ENCODE measurements at places on chromosomes 7 and 10.

DNA sequence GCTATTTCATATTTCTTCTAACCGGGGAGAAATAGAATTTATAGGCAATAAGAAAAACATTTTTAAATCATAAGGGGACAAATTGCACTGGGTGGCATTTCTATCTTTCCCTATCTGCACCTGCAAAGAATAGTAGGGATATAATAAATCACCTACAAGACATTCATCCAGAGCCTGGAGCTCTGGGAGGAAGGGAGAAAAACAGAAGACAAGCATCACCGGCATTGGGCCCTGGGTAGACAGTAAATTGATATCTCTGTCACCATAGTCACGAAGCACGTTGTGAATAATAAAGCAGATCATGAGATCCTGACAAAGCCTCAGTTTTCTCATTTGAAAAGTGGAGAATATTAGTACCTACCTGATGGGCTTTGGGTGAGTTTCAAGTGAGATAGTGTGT is 685.6 kb downstream of the XPNPEP1 start:
- DNase-seq: no peak

DNA sequence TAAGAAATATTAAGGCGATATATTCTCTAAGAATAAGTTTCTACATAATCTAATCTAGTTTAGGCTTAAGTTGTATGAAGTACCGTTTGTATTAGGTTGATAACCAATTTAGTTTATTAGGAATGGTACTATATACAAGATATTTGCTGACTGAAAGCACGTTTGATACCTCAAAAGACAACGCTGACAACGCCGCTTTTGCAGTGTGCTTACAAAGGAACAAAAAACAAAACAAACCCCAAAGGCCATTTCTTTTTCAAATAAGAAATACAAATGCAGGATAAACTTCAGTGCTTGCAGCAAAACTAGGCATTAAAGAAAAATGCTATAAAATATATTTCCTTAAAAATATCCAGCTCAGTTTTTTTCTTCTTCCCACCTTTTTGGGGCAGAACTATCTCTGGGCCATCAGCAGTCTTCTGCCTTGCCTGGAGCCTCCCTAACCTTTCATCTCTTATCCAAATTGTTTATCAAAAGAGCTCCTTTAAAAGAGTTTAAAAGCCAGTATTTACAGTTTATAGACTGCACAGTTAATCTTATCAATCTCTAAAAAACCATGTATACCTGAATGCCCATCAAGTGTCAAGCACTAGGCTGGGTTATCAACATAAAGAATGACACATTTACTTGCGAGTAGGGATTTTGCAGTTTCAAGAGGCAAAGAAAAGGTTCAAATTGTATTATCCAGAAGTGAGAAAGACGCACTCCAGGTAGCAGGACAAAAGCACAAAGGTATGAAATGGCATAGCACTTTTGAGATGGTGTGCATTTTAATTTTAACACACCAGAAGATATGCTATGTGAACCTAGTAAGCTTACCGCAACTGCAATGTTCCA is 4.1 kb upstream of the KMT2E start:
- DNase-seq: no peak

- no peak for DNase-seq
These were observed 654.2 kb downstream of the REEP3 start for GRCh38 chr10:64175271-64175962.

DNA sequence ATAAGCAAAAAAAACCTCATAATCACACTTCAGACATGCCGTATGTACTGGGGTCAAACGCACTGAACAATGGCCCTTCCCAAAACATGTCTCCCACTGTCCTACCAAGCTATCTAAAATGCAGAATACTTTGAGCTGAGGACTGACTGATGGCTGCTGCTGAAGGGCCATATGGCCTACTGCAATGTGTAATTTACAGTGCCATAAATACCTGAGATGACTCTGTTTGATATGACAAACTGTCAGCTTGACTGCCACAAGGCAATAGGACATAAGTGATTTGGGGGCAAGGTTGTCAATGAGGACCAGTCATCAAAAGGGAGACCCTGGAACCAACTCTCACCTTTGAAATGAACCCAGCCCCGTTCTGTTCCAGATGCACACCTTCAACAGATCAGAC is 187.4 kb upstream of the FRMD4A start:
- DNase-seq: no peak

DNA sequence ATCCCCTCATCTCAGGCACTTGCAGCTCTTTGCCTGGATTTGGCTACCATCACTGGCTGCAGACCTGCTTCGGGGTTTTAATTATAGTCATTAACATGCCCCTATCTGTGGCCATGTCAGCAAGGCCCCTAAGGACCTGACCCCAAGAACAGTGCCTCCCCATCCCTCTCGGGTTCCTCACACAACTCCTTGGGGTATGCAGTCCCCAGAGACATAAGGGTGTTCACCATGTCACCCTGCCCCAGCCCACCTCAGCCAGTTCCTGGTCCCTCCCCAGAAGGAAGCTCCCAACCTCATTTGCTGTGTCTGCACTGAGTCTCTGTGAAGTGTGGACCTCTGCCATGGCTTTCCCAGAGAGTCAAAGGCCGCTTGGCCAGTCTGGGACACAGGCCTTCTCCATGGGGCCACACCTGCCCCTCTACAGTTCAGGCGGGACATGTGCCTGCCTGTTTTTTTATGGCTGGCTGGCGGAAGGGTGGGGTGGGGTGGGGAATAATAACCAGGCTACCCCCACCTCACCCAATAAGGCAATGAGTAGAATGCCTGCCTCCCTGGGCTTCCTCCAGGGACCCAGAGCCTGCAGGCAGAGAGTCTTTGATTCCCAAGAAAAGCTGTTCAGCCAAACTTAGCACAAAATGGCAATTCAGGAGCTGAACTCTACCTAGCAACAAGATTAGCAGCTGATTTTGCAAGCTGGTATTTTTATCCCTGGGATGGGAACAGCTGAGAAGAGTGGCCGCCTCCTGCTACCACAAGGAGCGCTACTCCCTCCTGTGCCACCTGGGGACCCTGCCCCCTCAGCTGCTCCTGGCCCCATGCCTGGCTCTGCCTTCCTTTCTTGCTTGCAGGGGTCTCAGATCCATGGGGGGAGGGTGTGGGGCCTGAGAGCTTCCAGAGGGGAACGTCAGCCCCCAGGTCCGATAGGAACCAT is 23.7 kb upstream of the CAMK2B start:
- no peak for DNase-seq

- no peak for DNase-seq
These were observed 66.2 kb downstream of the NAMPT start for GRCh38 chr7:106218546-106218945.

DNA sequence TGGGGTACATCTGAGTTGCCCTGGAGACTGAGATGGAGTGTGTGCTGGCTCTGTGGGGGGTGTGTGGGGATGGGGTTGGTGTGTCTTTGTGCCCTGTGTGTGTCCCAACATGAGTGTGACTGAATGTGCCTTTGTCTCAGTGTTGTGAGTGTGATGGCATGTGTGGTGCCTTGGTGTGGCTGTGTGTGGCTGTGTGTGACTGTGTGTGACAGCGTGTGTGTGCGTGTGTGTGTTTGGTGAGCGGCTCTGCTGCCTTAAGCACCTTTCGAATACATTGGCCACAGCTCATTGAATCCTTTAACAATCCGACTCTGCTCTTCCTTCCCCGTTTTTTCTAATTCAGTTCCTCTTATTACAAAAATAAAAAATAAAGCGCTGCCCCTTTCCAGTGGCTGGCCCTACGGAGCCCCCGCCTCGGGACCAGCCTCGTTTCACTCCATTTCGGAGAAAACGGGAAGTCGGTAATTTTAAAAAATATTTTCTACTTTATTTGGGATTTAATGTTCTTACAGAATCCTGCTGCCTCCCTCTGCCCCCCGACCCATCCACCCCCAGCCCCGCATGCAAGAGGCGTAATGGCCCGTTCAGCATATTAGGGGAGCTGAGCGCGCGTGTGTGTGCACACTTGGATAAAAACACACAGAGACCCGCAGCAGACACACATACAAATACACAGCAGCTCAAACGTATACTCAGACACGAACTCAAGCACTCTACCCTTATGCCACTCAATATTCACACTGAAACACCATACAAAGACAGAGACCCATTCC is 35.5 kb downstream of the HIF1AN start:
- DNase-seq: no peak

- DNase-seq: no peak
These were observed 85.6 kb upstream of the AGR3 start for GRCh38 chr7:16967300-16967811.

- DNase-seq: no peak
These were observed 331.3 kb downstream of the PCDH15 start for GRCh38 chr10:54469587-54470323.

DNA sequence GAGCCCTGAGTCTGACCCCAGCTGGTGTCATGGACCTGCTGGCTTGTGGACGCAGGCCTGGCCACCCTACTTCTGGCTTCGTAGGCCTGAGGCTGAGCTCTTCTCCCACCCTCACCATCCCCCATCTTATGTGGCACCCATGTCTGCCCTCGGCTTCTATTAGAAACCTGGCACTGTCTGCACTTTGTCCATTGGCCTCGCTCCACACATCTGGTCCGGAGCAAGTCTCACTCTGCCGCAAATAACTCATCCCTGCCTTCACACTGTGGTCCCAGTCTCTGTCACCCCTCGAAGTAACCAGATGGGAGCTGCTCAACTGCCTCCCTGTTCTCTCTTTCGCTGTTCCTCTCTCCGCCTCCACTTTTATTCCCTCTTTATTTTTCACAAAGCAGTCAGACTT is 78.6 kb downstream of the TRRAP start:
- no peak for DNase-seq

DNA sequence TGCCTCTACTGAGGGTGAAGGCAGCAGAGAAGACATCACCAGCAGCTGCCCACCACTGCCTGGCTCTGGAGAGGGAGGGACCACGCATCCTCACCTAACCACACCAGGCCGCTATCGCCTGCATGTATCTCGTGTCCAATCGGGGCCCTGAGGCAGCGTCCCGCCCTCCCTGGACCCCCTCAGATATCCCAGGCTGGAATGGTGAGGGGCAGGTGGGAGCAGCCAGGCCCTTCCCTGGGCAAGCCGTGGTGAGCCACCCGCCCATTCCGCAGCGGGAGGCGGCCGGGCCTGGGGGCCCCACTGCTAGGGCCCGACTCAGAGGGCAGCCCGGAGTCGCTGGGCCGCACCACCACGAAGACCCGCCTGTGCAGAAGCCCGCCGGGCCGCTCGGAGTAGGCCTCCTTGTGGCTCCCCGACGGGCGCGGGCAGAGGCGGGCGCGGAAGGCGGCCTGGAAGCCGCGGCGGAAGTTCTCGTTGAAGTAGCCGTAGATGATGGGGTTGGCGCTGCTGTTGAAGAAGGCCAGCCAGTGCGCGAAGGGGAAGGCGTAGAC is 21.6 kb upstream of the PPA1 start:
- no peak for DNase-seq

DNA sequence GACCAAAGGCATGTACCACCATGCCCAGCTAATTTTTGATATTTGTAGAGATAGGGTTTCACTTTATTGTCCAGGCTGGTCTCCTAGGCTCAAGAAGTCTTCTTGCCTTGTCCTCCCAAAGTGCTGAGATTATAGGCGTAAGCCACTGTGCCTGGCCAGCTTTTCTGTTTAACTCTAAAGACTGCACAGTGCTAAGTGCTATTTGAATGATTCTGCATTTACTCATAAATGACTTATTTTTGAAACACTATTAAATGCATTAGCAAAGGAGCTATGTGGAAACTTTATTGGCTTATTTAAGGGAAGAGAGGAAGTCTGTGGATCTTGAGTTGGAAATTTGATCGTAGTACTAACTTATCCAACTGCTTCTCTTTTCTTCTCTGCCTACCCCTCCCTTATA is 89.1 kb downstream of the NT5C2 start:
- DNase-seq: no peak

- DNase-seq: no peak
These were observed 37.8 kb downstream of the RSU1 start for GRCh38 chr10:16779384-16779915.

DNA sequence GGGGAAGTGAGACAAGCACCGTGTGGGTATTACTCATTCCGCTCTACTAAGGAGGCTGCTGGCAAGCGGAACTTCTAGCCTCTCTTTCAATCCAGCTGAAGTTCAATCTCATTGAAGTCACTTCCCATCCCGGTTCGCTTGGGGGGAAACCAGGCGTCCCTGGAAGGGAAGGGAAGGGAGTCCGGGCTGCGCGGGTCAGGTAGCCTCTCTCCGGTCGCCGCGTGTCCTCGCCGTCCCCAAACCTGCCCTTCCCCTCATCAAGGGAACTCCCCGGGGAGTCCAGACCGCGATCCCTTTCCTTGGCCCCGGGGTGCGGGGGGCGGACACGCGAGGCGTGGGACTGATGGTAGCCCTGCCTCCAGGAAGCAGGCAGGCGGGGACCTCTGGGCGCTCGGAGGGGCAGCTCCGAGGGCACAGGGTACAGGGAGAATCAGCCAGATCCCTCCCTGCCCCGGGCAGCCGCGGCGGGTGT is 598 bp upstream of the ZEB1 start:
- peak; percentile 81 for DNase-seq
